ENCODE measurements at places on chromosomes 13 and 19.

DNA sequence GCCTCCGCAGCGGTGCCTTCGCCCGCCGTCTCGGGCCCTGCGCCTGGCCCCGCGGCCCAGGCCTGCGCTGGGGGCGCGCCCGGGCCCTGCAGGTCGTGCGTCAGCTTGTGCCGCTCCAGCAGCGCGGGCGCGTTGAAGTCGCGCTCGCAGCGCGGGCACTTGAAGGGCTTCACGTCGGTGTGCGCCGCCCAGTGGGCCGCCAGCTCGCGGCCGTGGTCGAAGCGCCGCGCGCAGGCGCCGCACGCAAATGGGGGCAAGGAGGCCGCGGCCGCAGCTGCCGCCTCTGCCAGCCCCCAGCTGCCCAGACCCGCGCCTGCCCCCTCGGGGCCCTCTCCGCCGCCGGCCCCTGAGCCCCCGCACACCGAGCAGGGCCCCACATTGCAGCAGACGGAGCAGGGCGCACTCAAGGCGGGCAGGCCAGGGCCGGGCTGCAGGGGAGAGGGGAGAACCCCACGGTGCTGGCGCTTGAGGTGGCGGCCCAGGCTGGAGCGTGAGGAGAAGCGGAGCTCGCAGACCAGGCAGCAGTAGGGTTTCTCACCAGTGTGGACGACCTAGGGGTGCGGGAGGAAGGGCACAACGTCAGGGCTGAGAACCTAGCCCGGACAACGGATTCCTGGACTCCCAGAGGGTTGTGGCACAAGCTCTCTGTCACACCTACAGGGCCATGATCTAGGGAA is 6.1 kb downstream of the FIZ1 start:
- no peak for DNase-seq

DNA sequence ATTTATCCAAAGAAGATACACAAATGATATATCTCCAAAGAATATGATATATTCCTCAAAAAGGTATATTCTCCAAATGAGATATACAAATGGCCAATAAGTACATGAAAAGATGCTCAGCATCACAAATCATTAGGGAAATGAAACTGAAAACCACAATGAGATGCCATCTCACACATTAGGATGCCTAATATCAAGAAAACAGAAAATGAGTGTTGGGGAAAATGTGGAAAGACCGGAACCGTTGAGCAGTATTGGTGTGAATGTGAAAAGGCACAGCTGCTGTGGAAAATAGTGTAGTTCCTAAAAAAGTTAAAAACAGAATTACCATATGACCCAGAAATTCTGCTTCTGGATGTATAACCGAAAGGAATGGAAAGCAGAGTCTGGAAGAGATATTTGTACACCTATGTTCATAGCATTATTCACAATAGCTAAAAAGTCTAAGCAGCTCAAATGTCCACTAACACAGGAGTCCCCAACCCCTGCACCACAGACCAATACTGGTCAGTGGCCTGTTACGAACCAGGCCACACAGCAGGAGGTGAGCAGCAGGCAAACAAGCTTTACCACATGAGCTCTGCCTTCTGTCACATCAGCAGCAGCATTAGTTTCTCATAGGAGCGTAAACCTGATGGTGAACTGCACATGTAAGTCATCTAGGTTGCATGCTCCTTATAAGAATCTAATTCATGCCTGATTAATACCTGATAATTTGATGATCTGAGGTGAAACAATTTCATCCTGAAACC is 291.9 kb downstream of the PCDH20 start:
- no peak for DNase-seq

GRCh38 chr13:74561155-74561554 is 427.0 kb upstream of the KLF12 start:
- no peak for DNase-seq

- no peak for DNase-seq
Observed at GRCh38 chr13:109406376-109406992, 379.9 kb downstream of the IRS2 start.

- no peak for DNase-seq
Observed at GRCh38 chr13:83190020-83190419, 692.3 kb downstream of the SLITRK1 start.

DNA sequence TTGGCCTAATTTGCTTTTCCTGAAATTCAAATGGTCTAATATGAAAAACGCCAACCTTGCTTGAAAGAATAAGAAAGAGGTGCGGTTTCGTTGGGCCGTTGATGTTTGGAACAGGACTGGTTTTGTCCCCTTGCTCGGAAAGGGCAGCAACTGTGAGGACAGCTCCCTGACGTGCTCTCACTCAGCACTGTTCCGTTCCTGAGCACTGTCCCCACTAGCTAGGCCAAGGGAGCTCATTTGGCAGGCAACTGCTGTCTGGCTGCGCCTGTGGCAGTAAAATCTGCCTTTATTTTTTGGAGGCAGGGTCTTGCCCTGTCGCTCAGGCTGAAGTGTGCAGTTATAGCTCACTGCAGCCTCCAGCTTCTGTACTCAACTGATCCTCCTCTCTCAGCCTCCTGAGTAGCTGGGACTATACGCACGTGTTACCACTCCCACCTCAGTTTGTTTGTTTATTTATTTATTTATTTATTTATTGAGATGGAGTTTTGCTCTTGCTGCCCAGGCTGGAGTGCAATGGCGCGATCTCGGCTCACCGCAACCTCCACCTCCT is 4.5 kb downstream of the LDLR start:
- DNase-seq = no peak

DNA sequence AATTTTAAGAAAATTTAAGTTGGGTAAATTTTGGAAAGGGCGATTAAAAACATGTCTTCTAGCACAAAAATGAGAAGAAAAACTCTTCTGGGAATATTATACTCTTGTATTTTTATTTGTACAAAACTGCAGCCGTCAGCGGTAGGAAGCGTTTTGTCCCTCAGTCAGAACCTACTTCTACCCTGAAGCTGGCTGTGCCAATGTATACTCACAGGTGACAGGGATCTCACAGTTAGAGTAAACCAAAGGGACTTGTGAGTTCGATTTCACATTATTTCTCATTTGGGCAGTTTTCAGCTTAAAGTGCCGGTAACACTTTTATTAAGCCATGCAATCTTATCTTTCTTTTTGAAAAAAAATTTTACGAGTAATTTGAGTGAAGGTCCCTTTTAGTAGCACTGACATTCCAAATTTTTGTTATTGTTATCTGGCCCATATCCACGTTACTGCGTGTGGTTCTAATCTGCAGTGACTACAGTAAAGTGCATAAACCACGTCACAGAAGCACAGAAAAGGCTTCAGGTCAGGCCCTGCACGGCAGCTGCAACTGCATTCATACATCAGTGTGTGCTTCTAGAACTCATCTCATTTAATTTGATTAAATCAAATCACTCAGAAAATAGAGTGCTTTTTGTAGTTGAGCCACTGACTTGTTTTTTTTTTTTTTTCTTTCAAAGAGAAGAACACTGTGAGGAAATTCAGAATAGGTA is 387.3 kb downstream of the LIG4 start:
- no peak for DNase-seq

DNA sequence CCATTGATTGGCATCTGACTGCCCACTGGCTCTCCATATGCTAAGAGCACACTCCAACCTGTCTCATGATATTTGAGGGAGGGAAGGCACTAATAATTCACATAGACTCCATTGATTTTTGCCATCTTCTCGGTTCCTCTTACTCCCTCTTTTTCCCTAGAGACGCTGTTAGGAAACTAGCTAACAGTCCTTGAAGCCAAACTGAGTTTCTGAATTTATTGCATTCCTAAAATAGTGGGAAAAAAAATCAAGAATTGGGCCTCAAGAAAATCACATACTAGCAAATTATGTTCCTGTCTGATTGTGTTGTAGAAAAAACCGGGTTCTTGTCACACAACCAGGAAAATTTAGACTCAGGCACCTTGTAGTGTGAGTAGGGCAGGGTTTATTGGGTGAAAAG is 86.4 kb upstream of the SLC7A1 start:
- no peak for DNase-seq

GRCh38 chr13:39527961-39528660 is 74.9 kb downstream of the LHFPL6 start:
- DNase-seq = no peak

DNA sequence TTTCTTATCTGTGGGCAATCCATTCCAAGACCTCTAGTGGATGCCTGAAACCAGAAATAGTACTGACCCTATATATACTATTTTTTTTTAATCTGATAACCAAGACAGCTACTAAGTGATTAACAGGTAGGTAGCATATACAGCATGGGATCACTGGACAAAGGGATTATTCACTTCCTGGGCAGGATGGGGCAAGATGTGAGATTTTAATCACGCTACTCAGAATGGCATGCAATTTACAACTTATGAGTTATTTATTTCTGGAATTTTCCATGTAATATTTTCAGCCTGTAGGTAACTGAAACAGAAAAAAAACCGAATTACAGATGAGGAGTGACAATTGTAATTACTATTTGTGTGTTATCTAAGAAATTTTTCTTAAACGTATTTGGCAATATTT is 41.2 kb downstream of the ZIC2 start:
- no peak for DNase-seq

- DNase-seq = no peak
Observed at GRCh38 chr13:66887088-66887487, 343.0 kb downstream of the PCDH9 start.

GRCh38 chr19:28710278-28710677 is 502.7 kb downstream of the UQCRFS1 start:
- no peak for DNase-seq

GRCh38 chr19:2983351-2984214 is 6.2 kb downstream of the TLE6 start:
- peak; percentile 67 for DNase-seq

- DNase-seq = no peak
Observed at GRCh38 chr19:2166741-2167738, 3.3 kb downstream of the DOT1L start.

DNA sequence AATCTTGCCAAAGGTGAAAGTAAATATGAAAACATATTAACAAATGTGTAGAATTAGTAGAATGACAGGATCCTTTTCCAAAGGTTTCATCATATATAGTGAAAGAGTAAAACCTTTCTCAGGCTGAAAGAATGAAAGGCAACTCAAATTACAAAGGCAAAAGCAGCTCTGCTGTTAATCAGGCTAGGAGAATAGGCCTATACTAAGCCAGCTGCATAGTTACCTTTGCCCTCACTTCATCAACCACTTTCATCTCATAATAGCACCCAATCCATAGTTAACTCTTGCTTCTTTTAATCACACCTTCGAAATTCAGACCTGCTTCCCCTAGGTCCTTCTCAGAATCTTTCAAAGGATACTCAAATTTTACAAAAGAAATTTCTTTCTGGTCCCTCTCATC is 1167.6 kb upstream of the ATXN8OS start:
- no peak for DNase-seq

DNA sequence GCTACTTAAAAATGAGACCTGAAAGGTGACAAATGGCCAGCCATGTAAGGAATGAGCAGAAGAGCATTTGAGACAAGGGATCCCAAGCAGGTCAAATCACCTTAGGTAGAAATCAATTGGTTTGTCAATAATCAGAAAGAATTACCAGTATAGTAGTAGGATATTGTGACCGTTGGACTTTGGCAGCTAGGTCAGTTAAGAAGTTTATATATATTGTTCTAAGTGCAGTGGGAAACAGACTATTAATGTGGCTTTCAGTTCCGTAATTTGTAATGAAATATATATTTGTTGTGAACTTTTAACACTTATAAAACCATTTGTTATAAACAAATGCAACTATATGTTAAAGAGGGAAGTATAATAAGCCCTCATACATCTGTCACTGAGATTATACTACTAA is 807.9 kb upstream of the SPRY2 start:
- no peak for DNase-seq

- no peak for DNase-seq
Observed at GRCh38 chr19:46660551-46661019, 397 bp downstream of the DACT3 start.

- DNase-seq = no peak
Observed at GRCh38 chr13:98254513-98254912, 77.4 kb upstream of the RNF113B start.

DNA sequence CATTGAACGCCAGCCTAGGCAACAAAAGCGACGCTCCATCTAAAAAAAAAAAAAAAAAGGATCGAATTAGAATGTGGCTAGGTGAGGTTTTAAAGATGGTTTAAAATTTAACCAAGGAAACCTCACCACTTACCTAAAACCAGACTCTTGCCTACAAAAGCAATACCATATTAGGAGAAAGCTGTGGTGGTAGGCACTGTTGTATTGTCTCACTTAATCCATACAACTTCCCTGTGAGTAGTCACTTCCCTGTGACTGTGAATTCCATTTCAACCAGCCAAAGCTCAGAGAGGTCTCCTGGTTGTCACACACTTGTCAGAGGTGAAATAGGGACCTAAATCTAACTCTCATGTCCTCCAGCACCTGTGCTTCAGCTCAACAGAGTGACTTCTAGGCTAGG is 15.4 kb downstream of the SHISA2 start:
- no peak for DNase-seq

DNA sequence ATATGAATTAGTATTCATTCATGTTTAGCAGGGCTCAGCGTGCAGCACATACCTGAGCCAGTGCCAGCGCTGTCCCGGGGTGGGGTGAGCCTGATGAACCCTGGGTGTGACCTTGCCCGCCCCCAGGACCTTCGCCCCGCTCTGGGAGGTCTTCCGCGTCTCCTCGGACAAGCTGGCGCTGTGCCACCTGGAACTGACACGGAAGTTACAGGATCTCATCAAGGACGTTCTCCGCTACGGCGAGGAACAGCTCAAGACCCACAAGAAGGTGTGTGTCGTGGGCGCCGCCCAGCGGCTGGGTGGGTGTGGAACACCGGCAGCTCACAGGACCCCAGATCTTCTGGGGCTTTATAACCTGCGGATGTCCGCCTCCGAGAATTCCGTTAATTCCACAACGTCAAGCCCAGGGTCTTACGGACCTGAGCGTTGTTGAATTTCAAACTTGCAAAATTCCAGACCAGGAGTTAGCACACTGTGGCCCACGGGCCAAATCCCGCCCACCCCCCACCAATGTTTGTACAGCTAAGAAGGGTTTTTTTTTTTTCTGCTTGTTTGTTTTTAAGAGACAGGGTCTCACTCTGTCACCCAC is 15.4 kb downstream of the FCHO1 start:
- DNase-seq = peak; percentile 53

GRCh38 chr19:6015841-6016545 is 38.1 kb upstream of the RANBP3 start:
- DNase-seq = no peak

GRCh38 chr19:33134571-33135041 is 2.7 kb downstream of the WDR88 start:
- peak; percentile 35 for DNase-seq

- peak; percentile 71 for DNase-seq
Observed at GRCh38 chr19:11453468-11454341, 18.3 kb downstream of the PRKCSH start.

- DNase-seq = no peak
Observed at GRCh38 chr19:5557691-5558090, 10.1 kb downstream of the TINCR start.

DNA sequence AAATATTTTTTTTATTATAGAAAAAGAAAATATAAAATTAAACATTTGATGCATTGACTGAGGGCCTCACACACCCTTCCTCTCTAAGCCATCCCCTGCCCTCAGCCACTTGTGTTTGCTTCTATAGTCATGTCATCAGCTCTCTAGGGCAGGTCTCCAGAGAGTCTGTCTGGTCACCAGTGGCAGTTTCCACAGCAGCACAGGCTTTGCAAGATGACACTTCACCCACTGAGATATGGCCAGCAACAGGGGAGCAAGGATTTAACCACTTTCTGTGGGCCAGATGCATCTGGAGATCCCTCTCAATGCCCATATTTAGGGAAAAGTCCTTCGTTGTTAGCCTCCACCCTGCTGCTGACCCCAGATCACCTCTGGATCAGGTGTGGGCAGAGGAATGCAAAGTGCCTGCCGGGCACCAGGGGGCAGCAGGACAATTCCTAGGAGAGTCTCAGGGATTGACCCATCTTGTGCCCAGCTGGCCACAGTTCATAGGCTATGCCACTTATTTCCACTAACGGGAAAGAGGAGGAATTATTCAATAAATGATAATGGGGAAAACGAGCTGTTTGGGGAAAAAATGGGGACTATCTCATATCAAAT is 4.8 kb downstream of the ABCC4 start:
- DNase-seq = peak; percentile 31

Data from HuH-7.5 (cell line).